Activated naive CD8-positive, alpha-beta T cell treated with anti-CD3 and anti-CD28 coated beads, Interleukin-2, amount 50 U/mL, for 24 hours (primary cell): ENCODE measurements at places on chromosomes 5 and 9.
A peak's percentile ranks its signal among the peaks of the same experiment; 100 is the strongest.

GRCh38 chr9:123773783-123774182, 156.1 kb downstream of the DENND1A start:
- no peaks in the 10 kb centered on the region for H3K27me3 ChIP-seq
- H3K4me1 ChIP-seq: peaks cover 16% of the 10 kb centered on the region
- no peak overlapping the region for H3K27ac ChIP-seq
- H3K36me3 ChIP-seq: no peaks in the 10 kb centered on the region
- DNase-seq: no peak
- H3K4me3 ChIP-seq: no peak overlapping the region

DNA sequence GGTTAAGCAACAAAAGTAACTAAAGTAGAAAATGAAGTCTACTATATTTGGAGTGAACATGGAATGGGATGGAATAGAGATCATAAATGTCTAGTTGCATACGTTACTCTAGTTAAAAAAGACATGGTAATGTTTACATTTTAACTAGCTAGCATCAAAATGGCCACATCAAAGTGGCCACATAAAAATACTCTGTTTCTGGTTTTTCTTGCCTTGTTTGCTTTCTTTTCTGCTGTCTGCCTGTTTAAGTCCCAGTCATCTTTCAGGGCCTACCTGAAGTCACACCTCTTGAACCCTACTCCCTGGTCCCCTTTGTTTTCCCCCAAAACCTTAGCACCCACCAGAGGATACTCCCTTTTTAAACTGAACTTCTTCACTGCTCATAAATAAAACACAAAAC, 6.4 kb upstream of the KIF2A start:
- H3K4me3 ChIP-seq: no peak overlapping the region
- DNase-seq: no peak
- no peaks in the 10 kb centered on the region for H3K27me3 ChIP-seq

DNA sequence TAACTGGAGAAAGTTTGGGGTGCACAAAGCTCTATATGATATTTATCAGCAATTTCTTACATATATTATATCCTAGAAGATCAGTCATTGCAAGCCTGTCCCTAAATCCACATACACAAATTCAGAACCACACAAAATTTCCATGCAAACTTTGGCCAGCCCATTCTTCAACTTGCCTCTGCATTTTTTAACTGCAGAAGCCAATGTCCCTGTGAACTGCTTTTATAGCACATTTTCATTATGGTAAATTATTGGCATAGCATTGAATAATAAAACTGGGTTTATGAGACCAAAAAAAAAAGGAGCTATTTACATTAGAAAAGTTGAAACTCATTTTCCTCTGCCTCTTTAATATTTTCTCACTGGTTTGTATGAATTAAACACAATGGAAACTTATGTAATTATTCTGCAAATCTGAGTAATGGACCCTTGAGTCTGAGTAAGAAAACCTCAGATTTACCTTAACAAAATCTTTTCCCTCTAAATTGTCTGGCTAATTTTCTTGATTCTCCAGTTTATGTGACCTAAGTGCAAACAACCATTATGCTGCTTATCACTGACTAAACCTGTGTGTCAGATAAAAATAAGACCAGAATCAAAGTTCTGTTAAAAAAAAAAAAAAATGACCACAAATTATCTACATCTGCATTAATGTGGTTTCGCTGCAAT, 398.9 kb downstream of the EFNA5 start:
- H3K36me3 ChIP-seq: no peaks in the 10 kb centered on the region
- H3K27ac ChIP-seq: no peak overlapping the region
- H3K4me3 ChIP-seq: no peak overlapping the region
- H3K27me3 ChIP-seq: peaks cover 2% of the 10 kb centered on the region
- no peak for DNase-seq

- no peak for DNase-seq
- no peaks in the 10 kb centered on the region for H3K4me1 ChIP-seq
- H3K27me3 ChIP-seq: peaks cover 2% of the 10 kb centered on the region
- no peak overlapping the region for H3K27ac ChIP-seq
- H3K4me3 ChIP-seq: no peak overlapping the region
These were observed 273.2 kb downstream of the SH3GL2 start for GRCh38 chr9:17852108-17852507.

- H3K27ac ChIP-seq: no peak overlapping the region
- H3K36me3 ChIP-seq: no peaks in the 10 kb centered on the region
- DNase-seq: no peak
- peaks cover 33% of the 10 kb centered on the region for H3K27me3 ChIP-seq
- no peak overlapping the region for H3K4me3 ChIP-seq
These were observed 66.7 kb upstream of the PCA3 start for GRCh38 chr9:76697554-76697953.

DNA sequence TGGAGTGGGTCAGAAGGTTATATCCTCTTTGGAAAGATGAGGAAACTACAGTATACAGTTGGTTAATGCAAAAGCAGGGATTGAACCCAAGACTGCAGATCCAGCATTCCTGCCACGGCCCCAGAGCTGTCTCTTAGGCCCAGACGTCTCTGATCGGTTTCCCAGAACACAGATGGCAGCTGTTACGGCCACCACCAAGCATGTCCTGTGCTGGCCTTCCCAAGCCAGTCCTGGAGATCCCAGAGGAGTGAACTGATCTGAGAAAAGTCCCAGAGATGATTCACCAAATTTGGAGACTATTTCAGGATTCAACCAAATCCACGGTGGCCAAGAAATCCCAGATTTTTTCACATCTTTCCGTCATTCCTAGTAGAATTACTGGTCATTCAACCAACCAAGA, 20.1 kb downstream of the TNIP1 start:
- H3K27ac ChIP-seq: peak overlapping the region; percentile 69
- peaks cover 67% of the 10 kb centered on the region for H3K36me3 ChIP-seq
- H3K4me3 ChIP-seq: no peak overlapping the region
- no peak for DNase-seq

GRCh38 chr5:150208187-150209098, 18.6 kb downstream of the SLC6A7 start:
- no peaks in the 10 kb centered on the region for H3K36me3 ChIP-seq
- no peak overlapping the region for H3K27ac ChIP-seq
- no peak overlapping the region for H3K4me3 ChIP-seq

DNA sequence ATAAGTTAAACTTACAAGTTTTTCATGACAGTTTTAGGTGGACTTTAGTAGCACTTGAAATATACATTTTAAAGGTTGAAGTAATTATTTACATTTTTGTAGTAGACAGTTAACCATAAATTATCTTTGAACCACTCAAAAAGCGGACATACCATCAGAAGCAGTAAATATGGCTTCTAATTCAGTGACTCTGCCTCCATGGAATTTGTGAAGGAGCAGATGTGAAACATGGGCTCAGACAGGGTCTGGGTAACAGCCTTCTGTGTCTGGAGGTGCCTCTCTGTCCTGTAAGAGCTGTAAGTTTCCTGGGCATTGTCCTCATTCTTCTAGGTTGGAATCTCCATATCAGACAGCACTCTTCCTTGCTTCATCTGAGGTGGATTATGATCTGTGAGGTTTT, 12.4 kb downstream of the RLN2 start:
- H3K36me3 ChIP-seq: peaks cover 11% of the 10 kb centered on the region
- H3K4me1 ChIP-seq: no peaks in the 10 kb centered on the region
- no peak overlapping the region for H3K27ac ChIP-seq

GRCh38 chr5:141519605-141520565, 31.0 kb downstream of the PCDHGC5 start:
- no peaks in the 10 kb centered on the region for H3K27me3 ChIP-seq
- peak overlapping the region; percentile 54 for H3K27ac ChIP-seq
- peaks cover 74% of the 10 kb centered on the region for H3K36me3 ChIP-seq
- DNase-seq: no peak
- H3K4me1 ChIP-seq: peaks cover 50% of the 10 kb centered on the region
- H3K4me3 ChIP-seq: no peak overlapping the region

DNA sequence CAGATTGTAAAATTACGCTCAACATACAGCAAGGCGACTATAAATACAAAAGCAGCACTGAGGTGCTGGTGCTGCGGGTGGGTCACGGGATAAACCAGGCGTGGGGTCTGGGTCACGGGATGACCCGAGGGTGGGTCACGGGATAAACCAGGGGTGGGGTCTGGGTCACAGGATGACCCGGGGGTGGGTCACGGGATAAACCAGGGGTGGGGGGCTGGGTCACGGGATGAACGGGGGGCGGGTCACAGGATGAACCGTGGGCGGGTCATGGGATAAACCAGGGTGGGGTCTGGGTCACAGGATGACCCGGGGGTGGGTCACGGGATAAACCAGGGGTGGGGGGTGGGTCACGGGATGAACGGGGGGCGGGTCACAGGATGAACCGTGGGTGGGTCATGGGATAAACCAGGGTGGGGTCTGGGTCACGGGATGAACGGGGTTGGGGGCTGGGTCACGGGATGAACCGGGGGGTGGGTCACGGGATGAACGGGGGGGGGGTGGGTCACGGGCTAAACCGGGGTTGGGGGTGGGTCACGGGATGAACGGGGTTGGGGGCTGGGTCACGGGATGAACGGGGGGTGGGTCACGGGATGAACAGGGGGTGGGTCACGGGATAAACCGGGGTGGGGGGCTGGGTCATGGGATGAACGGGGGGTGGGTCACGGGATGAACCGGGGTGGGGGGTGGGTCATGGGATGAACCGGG, 30.2 kb upstream of the SLC9A3 start:
- H3K27me3 ChIP-seq: peaks cover 13% of the 10 kb centered on the region
- no peaks in the 10 kb centered on the region for H3K4me1 ChIP-seq
- DNase-seq: no peak

DNA sequence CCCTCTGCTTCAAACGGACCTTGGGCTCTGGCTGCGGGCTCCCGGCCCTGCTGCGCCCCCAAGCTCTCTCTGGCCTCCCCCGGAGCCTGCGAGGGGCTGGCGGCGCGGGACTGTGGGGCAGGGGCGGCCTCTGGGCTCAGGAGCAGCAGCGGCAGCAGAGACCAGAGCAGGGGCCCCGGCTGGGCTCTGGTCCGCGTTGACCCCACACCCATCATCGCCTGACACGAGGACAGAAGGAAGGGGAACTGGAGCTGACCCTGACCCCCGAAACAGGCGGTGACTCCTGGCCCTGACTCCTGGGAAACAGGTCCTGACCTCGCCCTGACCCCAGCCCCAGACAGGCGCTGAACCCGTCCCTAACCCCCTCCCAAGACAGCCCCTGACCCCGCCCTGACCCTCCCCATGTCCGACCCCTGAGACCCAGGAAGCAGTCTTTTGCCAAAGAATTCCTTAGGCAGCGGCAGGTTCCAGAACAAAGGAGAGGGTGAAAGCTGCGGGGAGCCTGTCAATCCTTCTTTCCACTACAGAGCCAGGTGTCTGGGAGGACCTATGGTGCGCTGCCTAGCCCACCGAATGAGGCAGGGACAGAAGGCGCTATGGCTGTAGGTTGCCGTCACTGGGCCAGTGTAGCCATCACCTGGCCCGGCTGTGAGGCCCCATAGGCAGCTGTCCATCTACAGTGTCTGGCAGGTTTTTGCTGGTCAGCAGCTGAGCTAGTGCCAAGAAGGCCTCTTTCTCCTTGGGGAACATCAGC, 74.7 kb upstream of the SPTLC1 start:
- no peaks in the 10 kb centered on the region for H3K4me1 ChIP-seq
- peaks cover 2% of the 10 kb centered on the region for H3K27me3 ChIP-seq
- H3K4me3 ChIP-seq: no peak overlapping the region
- no peak overlapping the region for H3K27ac ChIP-seq
- no peak for DNase-seq

DNA sequence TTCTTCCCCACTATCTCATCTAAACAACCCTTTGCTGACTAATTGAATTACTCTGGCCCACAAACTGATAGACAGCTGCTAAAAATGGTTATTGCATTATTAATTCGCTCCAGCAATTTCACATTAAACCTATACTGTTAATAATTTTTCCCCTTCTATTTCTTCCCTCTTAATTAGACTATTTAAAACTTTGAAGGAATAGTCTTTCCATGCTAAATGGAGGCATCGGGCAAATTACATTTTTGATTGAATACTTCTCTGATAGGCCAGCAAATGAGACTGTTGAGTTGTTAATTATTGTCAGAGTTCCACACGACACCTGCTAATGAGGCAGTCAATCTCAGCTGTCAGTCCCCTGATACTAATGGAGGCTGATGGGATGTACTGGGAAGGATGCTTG, 242.5 kb downstream of the TRIM32 start:
- no peak for DNase-seq
- no peak overlapping the region for H3K4me3 ChIP-seq
- H3K4me1 ChIP-seq: no peaks in the 10 kb centered on the region
- no peak overlapping the region for H3K27ac ChIP-seq

- peaks cover 2% of the 10 kb centered on the region for H3K27me3 ChIP-seq
- no peaks in the 10 kb centered on the region for H3K4me1 ChIP-seq
- no peak overlapping the region for H3K4me3 ChIP-seq
These were observed 338.1 kb upstream of the SMC2 start for GRCh38 chr9:103755986-103756385.

- no peak overlapping the region for H3K4me3 ChIP-seq
- no peaks in the 10 kb centered on the region for H3K4me1 ChIP-seq
- no peak overlapping the region for H3K27ac ChIP-seq
- no peak for DNase-seq
These were observed 144.6 kb upstream of the RPS23 start for GRCh38 chr5:82422751-82423181.

DNA sequence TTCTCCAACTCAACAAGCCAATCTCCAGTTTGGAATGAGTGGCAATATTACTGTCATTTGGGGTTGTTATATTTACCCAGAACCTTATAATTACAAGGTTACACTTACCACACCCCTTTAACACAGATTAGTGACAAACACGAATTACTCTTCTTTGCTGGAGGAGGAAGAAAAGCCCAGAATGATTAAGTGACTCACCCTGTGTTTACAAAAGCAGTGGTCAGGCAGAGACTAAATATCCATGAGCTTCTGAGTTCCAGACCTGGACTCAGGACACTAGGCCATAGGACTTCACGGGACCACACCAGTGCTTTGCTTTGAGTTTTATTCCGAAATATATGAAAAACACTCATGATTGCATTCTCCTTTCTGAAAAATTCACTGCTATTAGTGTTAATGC, 370.8 kb downstream of the TLE1 start:
- H3K27me3 ChIP-seq: no peaks in the 10 kb centered on the region
- DNase-seq: no peak
- H3K36me3 ChIP-seq: no peaks in the 10 kb centered on the region
- no peak overlapping the region for H3K27ac ChIP-seq

GRCh38 chr5:87909382-87909781, 359.3 kb downstream of the TMEM161B start:
- DNase-seq: no peak
- no peak overlapping the region for H3K4me3 ChIP-seq
- no peaks in the 10 kb centered on the region for H3K4me1 ChIP-seq
- H3K36me3 ChIP-seq: no peaks in the 10 kb centered on the region

- no peaks in the 10 kb centered on the region for H3K36me3 ChIP-seq
- no peak for DNase-seq
- peaks cover 4% of the 10 kb centered on the region for H3K27me3 ChIP-seq
- H3K27ac ChIP-seq: no peak overlapping the region
- H3K4me3 ChIP-seq: no peak overlapping the region
These were observed 27.7 kb downstream of the SMIM23 start for GRCh38 chr5:171813270-171813669.
